ENCODE measurements at places on chromosomes 1 and 21.
A peak's percentile ranks its signal among the peaks of the same experiment; 100 is the strongest.

DNA sequence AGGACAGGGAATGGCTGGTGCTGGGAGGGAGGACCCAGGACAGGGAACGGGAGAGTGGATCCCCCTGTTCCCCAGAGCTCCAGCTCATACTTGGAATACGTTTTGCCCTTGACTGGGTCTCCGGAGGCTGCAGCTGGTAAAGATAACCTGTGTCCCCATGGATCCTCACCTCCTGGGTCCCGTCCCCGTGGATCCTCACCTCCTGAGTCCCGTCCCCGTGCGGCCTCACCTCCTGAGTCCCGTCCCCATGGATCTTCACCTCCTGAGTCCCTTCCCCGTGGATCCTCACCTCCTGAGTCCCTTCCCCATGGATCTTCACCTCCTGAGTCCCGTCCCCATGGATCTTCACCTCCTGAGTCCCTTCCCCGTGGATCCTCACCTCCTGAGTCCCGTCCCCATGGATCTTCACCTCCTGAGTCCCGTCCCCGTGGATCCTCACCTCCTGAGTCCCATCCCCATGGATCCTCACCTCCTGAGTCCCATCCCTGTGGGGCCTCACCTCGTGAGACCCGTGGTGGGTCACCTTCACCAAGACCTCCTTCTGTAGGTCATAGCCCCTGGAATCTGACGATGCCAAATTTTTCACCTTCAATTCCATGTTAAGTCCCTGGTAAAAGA is 61.4 kb downstream of the SCCPDH start:
- peak; percentile 71 for DNase-seq

DNA sequence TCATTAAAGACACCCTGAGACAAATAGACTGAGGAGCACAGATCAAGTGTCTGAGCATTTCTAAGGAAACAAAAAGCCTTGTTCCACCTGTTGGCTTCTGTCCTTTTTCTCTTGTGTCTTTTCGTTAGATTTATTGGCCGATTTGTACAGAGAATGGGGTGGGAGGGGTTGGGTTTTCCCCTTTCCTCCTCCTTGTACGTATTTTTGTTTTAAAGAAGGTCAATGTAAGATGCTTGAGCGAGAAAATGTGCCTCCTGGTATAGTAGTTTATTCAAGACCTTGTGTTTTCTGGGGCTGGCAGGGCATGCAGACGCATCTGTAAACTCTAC is 1.2 kb downstream of the BCL9 start:
- no peak for DNase-seq

DNA sequence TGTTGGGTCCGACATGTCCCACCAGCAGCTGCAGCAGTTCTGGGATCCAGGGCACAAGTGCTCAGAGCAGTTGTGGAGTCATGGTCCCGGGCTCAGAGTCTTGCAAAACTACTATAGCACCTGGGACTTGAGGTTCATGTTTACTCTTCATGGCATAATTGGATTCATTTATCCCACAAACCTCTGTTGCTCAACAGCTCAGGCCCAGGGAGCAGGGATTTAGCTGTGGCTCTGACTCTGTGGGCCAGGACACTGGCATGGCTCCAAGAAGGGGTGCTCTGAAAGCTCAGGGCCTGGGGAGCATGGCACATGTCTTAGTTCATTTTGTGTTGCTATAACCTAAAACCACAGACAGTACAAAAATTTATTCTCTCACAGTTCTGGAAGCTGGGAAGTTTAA is 626.7 kb upstream of the ADGRL2 start:
- no peak for DNase-seq

DNA sequence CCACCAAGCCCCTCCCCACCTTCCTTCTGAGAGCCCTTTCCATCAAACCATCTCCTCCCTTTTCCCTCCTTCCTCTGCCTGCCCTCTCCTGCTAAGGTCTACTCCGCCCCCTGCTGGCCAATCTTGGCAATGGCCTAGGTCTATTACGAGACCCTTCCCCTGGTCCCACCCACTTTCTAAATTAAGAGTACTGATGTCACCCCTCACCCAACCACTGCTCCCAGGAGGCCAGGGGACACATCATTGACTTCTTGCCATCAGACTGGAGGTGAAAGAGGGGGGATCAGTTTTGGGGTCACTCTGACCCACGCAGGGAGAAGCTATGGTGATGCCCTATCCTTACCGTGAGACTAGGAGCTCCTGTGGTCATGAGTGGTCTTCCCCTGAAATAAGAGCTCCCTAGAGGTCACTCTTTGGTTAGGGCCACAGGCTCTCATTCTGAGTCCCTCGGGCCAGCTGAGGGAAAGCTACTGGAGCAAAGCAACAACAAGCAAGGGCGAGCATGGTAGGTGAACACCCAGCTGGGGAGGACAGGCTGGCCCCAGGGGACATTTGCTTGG is 34.6 kb upstream of the S100A7 start:
- peak; percentile 53 for DNase-seq

- DNase-seq, result no peak
Measured at GRCh38 chr21:42232176-42232825, 13.4 kb downstream of the ABCG1 start.

GRCh38 chr1:226474443-226475141 is 66.7 kb upstream of the PARP1 start:
- DNase-seq, result no peak

DNA sequence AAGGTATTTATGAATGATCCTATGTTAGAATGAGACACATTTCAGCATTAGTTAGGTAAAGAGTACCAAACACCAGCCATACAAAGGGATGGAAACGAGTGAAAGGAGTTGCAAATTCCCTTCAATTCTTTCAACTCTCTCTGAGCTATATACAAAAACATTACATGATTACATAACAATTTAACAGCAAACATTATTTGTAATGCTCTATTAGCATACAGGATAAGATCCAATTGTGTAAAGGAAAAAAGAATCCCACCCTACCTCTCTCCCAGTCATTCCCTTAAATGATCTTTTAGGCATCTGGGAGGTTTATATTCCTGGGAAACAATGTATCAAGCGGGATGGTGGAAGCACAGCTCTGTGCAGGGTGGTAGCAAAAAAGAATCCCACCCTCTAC is 117.9 kb downstream of the RHOU start:
- no peak for DNase-seq

DNA sequence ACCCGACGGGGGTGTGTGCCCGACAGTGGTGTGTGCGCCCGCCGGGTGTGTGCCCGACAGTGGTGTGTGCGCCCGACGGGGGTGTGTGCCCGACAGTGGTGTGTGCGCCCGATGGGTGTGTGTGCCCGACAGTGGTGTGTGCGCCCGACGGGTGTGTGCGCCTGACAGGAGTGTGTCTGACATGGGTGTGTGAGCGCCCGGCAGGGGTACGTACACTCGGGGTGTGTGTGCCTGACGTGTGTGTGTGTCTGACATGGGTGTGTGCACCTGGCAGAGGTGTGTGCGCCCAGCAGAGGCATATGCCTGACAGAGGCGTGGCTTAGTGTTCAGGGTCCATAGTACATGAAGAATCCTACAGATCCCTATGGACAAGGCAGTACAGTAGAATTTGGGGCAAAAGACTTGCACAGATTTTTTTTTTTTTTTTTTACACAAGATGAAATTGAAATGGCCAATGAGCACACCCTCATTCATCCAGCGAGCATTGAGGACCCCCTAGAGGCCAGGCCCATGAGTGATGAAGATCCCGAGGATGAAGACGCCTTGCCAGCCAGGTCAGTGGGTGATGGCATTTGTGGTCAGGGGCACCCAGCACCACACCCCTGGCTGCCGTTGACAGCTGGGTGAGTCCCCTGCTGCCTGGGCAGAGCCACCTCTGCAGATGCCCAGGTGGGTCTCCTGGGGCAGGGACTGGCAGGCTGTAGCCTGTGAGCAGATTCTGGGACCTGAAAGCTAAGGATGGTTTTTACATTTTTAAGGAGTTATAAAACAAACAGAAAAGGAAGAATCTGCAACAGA is 60.1 kb downstream of the ADARB1 start:
- no peak for DNase-seq

DNA sequence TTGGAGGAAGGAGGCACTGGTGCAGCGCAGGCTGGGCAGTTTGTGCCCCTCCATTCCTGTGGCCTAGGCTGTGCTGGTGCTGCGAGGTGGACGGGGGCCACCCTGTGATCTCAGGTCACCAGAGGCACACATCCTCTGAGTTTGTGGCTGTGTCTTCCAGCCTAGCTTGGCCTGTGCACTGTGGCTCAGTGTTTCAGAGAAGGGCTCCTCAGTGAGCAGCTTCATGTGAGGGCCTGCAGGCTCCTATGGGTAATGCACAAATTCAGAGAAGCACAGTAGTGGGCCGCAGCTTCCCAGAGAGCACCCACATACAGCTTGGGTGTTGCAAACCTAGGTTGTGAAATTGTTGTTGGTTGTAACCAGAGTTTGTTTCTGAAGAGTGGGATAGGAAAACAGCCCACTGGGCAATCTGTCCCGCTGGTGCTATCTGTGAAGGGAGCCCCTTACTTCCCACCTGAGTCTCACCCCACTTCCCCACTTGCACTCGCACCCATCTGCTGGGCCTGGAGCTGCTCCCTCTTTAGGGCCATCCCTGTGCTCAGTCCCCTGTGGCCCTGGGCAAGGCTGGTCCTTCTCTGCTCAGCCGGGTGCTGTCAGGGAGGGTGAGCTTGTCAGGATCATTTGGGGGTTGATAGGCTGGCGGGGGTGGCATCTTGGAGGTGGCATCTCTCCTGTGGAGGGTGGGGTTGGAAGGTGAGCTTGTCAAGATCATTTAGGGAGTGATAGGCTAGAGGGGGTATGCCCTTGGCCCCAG is 30.2 kb downstream of the SNAP47 start:
- no peak for DNase-seq

DNA sequence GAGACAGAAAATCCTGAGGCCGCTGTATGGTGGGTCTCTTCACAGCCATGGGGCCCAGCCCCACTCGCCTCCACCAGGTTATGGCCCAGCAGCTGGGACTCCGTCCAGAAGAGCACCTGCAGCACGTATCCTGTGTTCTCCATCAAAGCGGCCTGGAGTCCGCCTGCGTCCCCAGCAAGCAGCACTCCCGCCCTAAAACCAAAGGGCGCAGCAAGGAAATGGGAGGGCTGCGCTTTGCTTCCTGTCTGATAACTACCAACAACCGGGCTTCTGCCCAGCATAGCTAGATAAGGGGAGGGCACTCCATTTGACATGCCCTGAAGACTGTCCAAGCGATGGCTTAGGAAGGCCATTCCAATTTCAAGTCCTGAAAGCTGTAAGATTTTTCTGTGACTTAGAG is 119.9 kb downstream of the KCNJ15 start:
- no peak for DNase-seq

DNA sequence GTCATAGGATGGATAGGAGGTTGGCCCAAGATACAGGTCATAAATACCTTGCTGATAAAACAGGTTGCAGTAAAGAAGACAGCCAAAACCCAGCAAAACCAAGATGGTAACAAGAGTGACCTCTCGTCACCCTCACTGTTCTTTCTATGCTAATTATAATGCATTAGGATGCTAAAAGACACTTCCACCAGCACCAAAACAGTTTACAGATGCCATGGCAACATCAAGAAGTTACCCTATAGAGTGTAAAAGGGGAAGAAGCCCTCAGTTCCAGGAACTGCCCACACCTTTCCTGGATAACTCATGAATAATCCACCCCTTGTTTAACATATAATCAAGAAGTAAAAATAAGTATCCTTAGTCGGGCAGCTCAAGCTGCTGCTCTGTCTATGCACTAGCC is 671.9 kb downstream of the PTPRC start:
- DNase-seq, result no peak

DNA sequence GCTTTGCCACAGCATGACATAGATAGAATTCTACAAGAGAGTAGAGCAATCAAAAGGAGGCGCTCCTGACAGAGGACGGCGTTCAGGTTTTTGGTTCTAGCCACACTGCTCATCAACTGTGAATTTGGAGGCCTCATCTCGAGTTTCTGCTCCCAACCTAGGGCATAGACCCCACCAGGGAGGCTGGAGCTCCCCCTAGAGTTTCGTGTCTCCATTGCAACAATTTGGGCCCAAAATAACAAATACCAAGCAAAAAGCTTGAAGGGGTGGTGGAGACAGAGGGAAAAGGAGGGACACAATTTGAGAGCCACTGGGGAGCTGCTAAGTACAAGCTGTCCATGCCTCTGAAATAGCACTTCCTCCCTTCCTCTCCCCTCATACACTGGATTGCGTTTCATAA is 297.0 kb downstream of the GPATCH2 start:
- peak; percentile 30 for DNase-seq

- DNase-seq, result no peak
Measured at GRCh38 chr1:30708361-30708728, 15.0 kb downstream of the MATN1 start.

- DNase-seq, result no peak
Measured at GRCh38 chr1:234413485-234413884, 40.2 kb downstream of the COA6 start.

GRCh38 chr1:89952605-89953130 is 42.2 kb upstream of the ZNF326 start:
- no peak for DNase-seq

- DNase-seq, result peak; percentile 48
Measured at GRCh38 chr1:167221126-167221737, 546 bp downstream of the POU2F1 start.

DNA sequence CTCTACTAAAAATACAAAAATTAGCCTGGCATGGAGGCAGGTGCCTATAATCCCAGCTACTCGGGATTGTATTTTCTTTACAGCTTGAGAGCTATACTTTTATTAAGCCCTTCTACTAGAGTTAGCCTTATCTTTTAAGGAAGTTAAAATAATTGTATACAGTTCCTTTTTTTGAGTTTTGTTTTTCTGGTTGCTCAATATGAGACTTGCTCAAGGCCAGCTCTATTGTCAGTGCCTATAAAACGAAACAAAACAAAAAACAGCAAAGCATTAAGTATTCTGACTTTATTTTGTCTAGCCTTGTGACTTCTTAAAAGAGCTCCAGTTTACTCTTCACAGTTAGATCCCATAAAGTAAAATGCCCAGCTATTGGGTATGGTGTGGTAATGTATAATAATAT is 17.2 kb downstream of the PKN2 start:
- DNase-seq, result peak; percentile 3

DNA sequence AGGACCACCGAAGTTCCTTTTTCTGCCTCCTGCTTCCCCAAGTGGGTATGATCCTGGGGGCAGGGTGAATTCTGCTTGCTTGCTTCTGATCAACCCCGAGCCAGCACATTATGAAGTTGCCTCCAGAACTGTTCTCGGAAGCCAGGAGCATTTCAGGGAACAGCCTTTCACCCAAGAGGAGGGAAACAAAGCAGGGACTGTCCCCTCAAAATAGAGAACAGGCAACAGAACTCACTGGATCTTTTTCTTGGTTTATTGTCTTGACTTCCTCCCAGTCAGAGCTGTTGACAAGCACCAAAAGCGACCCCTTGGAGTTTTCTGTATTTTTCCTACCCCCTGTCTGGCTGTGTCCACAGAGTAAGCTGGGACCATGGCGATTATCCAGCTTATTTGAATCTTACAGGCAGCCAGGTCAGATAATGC is 258.3 kb upstream of the SGIP1 start:
- peak; percentile 83 for DNase-seq

DNA sequence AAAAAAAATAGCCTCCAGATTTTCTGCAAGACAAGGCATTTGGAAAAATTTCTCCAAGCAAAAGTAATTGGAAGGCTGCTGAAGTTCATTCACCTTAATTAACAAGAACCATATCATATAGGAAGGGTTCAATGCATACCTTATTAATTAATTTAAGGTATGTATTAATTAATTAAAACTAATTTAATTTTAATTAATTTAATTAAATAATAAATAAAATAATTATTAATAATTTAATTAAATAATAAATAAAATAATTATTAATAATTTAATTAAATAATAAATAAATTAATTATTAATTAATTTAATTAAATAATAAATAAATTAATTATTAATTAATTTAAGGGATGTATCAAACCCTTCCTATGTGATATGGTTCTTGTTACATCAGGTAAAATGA is 7.9 kb downstream of the OR2L13 start:
- DNase-seq, result no peak

GRCh38 chr1:151867321-151867720 is 13.8 kb upstream of the THEM5 start:
- DNase-seq, result no peak
